ENCODE measurements at places on chromosomes 2 and 18. TPM values are rescaled to one million over a fixed set of nuclear protein-coding genes. Genes with fewer than 3 reads are reported as not detected.

DNA sequence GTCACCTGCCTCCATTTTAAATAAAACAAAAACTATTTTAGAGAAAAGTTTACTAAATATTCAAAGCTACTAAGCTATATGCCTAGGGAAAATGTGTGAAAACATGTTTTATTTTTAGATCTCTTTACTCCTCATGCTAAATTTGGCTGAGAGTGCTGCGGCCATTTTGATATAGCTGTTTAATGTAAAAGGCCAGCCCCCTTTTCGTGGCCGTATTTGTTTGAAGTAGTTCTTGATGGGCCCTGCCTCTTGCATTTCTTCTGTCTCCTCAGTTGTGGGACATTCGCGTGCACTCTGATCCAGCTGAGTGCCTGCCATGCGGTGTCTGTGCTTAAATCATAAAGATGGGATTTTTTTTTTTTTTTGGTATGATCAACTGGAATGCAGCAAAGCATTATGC lies 64.0 kb downstream of the ZNF407 start:
- DNase-seq = no peak

DNA sequence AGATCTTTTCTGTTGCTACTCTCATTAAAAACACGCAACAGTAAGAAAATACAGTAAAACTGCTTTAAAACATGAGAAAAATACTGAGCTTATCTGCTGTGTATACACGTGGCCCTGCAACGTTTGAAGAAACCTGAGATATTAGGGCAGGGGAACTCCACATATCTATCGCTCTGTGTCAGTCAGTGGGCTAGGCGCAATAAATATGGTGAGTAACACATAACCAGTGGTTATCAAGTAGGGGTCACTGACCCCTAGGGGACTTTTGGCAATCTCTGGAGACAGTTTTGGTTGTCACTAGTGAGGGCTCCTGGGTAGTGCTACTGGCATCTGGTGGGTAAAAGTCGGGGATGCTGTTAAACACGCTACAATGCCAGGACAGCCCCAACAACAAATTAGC lies 14.9 kb downstream of the STAT1 start:
- no peak for DNase-seq

- peak; percentile 36 for DNase-seq
These were observed 558 bp downstream of the TTC39C start for GRCh38 chr18:24014986-24015638.

DNA sequence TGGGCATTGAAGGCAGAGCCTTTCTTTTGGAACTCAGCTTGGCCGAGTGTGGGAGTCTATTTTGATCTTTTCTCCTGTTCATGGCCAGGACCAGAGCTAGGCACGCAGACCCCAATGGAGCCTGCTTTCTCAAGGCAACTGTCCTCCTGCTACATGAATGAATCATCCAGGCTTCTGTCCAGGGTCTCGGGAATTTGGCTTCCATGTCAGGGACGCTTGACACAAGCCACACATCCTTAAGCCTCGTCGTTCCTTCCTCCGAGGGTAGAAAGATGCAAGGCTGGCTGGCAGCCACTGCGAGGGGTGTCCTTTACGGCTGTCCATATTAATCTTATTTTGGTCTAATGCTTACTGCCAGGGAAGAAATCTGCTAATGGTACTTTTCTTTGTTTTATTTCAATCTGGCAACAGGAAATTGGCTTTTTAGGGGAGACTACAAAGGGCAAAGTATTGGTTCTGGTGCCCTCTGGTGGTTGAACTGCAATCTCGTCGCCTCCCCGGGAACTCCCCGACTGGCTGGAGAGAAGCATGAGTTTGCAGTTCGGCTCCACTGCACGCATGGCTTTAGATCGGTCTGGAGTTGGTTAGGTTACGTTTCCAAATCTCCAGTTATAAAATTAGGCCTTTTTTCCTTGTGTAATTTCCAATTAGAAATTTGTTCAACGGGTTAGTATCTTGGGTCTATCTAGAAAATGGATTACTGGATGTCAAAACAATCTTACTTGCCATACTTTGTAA lies 135.2 kb downstream of the ALPK2 start:
- peak; percentile 60 for DNase-seq

GRCh38 chr2:44126106-44126797 lies 42.4 kb upstream of the PPM1B start:
- DNase-seq = no peak

- DNase-seq = no peak
These were observed 266.8 kb upstream of the SIX3 start for GRCh38 chr2:44674473-44675284.

DNA sequence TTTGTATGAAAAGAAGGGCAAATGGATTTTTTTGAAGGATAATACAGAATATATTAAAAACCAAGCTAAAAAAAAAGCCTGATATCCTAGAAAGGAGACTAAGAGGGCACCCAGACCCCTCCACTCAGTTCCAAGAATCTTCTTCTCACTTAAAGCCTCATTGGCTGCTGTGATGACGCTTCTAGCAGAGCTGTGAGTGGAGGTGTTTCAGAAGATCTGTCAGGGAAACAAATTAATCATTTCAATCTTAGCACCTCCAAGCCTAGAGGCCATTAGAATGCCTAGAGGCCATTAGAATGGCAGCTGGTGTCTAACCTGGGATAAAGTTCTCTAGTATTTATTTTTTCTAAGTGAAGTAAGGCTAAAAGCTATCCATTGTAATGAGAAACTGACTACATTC lies 164.2 kb upstream of the TMEM200C start:
- DNase-seq = no peak

- no peak for DNase-seq
These were observed 65.5 kb downstream of the FAM117B start for GRCh38 chr2:202700075-202700901.

DNA sequence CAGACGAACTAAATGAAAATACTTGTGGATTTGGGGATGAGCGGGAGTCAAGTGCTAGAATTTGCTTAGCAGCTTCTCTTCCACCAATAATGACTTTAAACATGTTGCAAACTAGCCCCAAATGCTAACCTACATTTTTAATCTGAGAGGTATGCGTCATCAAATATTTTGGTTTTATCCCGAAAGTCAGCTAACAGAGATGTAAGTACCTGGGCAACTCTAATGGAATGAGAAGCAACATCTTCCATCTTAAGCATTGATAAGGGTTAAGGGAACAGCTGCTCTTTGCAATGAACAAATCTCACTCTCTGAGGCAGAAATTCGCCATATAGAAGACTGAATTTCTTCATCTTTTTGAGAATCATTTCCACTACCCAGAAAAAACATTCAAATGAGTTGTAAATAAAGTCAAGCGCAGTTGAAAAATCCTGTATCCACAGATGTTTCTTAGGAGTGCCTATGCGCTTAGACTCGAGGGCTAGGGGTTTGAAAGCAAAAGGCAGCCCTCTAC lies 926 bp upstream of the YPEL5 start:
- DNase-seq = no peak

DNA sequence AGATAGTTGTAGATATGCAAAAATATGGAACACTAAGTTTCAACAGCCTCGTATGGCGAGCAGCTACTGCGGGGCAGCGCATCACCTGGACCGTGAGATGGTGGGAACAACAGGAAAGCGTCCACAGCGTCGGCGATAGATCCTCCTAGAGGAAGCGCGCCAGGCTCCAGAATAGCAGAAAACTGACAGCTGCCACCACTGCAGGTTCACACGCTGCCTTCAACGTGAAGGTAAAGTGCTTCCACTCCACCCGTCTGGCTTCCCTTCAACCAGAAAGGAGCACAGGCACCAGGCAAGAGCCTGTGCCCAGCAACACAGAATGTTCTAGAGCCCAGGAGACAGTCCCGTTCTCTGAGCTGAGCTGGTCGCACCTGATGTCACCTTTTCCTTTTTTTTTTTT lies 20.0 kb downstream of the FBXO48 start:
- no peak for DNase-seq

GRCh38 chr2:145861940-145862339 lies 1342.0 kb upstream of the ZEB2 start:
- DNase-seq = no peak

Gene AKAIN1
- not detected for total RNA-seq

All from activated T-cell treated with anti-CD3 and anti-CD28 coated beads, Interleukin-2, amount 50 U/mL, for 4 hours (primary cell).